Progenitor cell of endocrine pancreas (in vitro differentiated cells): ENCODE measurements at places on chromosomes 5 and 9.
A peak's percentile ranks its signal among the peaks of the same experiment; 100 is the strongest.

DNA sequence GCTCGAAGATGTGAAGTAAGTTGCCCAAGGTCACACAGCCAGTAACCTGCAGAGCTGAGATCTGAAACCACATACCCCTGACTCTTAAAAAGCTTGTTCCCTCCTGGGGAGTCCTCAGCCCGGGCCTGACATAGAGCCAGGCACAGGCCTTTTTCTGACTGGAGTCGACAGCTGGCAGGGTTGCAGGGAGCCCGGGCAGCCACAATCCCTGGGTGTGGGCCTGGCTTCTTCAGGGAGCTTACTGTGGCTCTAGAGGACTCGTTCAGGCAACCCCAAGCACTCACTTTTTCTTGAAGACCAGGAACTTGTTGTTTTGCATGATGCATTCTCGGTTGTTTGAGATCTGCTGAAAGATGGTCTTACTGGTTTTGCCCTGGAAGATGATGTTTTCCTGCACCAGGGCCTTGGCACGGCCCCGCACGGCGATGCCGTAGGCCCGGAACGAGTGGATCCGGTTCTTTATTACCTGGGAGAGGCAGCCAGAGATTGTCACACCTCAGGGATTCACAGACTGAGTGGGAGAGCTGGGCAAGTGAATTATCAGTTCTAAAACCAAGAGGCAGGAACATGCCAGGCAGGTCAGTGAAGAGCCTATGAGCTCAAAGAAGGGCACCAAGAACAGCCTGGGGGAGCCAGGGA lies 30.0 kb downstream of the POLR1E start:
- no peak for DNase-seq

DNA sequence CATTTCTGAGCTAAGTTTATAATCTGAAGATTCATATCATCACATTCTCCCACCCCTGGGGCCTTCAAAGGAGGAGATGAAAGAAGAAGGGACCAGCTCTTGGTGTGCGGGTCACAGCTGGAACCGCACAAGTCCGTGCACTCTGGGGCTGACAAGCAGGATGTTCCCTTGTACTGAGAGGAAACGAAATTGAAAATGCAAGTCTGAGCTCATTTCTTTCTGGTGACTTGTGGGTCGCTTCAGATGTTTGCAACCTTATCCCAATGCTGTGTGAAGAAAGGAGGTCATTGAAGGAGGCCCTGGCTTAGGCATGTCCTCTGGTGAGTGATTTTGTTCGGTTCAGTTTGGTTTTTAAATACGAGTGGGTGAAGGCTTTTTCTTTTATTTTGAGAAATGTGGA lies 59.6 kb downstream of the C9orf152 start:
- DNase-seq: no peak

DNA sequence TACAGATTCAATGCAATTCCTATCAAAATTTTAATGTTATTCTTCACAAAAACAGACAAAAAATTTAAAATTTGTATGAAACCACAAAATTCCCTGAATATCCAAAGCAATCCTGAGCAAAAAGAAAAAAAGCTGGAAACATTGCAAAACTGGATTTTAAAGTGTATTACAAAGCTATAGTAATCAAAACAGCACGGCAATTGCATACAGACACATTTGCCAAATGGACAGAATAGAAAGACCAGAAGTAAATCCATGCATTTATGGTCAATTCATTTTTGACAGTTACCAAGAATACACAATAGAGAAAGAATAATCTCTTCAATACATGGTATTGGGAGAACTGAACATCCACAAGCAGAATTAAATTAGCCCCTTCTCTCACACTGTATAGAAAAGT lies 110.5 kb downstream of the TMEM232 start:
- no peak for DNase-seq

- no peak for DNase-seq
Measured at GRCh38 chr5:16505140-16505891, 39.7 kb upstream of the ZNF622 start.

DNA sequence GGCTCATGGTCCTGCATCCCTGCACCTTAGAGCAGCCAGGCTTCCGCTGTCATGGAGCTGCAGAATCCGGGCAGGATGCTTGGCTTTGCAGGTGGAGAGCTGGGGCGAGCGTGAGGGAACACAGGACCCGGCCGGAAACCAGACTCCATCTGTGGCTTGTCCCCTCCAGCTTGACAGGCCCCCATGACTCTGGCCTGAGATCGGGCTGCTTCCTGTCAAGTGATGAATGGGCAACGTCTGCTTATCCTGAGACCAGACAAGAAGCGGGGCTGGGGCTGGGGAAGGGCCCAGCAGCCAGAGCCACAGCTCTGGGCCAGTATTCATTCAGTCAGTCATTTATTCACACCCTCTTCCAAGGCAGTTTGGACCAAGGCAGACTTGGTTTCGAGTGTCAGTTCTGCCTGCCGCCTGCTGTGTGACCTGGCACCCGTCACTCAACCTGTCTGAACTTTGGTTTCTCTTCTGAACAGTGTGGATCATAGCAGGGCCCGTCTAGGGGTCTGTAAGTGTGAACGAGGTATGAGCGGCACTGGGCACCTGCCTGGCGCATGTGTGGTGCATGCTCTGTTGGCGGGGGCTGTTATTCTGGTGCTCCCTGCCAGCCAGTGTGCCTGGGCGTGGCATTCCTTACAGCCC lies 37.5 kb downstream of the NEK6 start:
- no peak for DNase-seq

- DNase-seq: no peak
Measured at GRCh38 chr9:120579139-120580050, 572 bp downstream of the CDK5RAP2 start.

GRCh38 chr9:136219276-136219675 lies 14.3 kb upstream of the LHX3 start:
- DNase-seq: no peak

GRCh38 chr9:130482463-130482862 lies 37.7 kb downstream of the ASS1 start:
- DNase-seq: no peak

DNA sequence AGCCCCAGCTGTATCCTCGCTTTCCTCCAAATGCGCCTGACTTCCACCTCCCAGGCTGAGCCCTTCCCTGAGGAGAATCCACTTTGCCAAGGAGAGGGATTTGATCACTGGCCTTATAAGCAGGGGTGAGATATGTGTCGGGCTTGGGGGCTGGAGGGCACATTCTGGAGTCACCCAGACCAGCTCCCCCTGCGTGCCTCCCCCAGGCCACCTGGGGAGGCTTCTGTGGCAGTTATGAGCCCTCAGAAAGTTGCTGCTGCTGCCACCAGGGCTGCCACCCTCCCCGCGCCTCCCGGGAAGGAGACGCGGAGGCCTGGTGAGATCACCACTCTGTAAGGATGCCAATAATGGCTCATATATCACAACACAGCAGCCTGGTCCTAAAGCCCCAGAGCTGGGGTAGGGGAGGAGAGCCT lies 211.5 kb downstream of the PAPPA start:
- no peak for DNase-seq

DNA sequence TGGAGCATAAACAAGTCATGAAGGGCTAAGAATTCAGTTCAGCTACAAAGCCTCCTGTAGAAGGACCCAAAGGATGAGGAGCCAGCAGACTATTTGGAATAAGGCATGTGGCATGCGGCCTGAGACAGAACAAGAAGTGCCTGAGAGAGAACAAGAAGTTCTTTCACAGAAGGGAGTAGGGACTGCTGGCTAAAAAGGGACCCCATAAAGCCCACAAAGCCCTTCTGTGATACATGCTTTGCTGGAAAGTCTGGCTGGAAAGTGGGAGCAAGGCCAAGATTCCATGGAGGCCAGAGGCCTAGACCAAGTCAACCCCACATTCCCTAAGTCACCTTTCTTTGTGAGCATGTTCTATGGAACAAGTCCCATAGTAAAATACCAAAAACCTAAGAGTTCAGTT lies 35.9 kb upstream of the UBAP2 start:
- no peak for DNase-seq

DNA sequence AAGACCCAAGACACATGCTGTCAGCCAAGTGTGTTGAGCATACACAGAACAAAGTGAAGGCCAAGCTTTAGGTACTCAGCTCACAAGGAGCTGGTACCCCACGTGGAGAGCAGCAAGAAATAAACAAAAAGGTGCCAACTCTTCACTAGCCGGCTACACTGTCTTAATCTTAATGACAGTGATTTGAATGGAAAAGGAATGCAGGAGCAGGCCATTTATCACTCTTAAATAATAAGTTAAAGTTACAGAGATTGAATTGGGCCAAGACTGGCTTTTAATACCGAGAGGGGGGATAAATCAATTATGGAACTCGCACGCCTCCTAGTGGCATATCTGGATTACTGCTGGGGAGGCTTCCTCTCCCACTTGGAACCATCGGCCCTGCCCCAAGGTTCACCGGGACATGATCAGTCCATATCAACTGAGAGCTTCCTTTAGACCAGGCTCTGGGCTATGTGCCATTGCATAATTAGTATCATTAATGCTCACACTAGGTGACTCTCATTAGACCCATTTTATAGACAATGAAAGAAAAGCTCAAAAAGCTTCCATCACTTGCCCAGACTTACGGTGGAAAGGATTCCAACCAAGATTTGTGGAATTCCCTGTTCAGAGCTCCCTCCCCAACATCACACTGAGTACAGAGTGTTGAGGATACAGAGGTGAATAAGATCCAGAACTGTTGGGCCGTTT lies 94.0 kb downstream of the ACTL7B start:
- DNase-seq: peak; percentile 24

- no peak for DNase-seq
Measured at GRCh38 chr9:76417394-76417793, 23.2 kb upstream of the RFK start.

DNA sequence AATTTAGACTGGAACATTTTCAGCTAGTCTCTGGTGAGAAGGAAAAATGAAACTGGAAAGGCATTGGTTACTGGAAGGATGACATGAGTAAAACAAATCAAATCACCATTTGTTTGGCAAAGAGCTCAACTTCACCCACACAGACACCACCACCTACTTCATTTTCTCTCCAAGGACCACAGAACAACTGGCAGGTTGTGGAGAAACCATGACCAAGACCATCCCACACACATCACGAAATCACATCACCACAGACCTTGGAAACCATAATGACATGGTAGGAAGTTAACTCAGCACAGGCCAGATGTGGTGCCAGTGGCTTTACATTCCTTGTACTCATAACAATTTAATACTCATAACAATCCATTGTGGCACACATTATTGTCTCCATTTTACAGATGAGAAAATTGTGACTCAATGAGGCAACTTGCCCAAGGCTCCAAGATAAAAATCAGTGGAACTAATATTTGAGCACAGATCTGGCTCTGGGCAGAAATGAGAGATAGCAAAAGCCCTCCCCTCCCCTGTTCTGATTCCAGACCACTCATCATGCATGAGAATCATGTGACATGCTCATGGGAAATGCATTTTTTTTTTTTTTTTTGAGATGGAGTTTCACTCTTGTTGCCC lies 7.5 kb downstream of the OR1K1 start:
- DNase-seq: no peak

- no peak for DNase-seq
Measured at GRCh38 chr5:150751096-150751891, 7.5 kb downstream of the DCTN4 start.

GRCh38 chr9:109182940-109183798 lies 16.1 kb upstream of the FRRS1L start:
- no peak for DNase-seq

- no peak for DNase-seq
Measured at GRCh38 chr9:10704720-10705119, 91.9 kb upstream of the PTPRD start.

DNA sequence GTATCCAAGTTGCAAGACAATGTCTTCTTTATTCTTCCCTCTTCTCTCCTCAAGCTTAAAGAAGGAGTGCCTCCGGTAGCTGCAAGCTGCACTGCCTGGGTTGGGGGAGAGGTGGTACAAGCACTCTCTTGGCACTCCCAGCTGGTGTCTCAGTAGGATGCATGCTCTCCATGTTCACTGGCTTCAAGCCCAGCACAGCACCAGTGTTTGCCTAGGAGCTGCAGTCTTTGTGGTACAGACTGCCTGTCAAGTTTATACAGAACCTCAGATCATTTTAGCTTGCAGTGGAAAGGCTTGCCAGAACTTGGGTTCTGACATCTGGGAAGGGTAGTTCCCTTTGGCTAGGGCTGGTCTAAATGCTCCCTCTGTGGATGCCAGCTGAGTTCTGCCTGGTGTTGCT lies 505.6 kb downstream of the MAN2A1 start:
- no peak for DNase-seq

DNA sequence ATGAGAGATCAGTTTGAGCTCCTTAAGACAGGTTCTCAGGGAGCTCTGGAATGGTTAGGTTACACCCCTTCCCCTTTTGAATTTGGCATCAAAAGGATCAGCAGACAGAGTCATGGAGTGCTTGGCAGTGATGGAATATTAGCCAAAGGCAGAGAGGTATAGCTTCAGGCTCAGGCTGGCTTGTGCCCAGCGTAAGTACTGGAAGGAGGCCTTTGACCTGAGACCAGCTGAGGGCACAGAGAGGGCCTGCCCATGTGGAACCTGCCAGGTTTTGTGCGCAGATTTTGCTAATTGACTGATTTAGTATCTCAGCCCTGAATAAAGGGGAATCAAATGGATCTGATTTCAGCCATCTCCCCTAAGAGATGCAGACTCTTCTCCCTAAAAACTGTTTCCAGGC lies 81.5 kb downstream of the RGS3 start:
- DNase-seq: no peak

DNA sequence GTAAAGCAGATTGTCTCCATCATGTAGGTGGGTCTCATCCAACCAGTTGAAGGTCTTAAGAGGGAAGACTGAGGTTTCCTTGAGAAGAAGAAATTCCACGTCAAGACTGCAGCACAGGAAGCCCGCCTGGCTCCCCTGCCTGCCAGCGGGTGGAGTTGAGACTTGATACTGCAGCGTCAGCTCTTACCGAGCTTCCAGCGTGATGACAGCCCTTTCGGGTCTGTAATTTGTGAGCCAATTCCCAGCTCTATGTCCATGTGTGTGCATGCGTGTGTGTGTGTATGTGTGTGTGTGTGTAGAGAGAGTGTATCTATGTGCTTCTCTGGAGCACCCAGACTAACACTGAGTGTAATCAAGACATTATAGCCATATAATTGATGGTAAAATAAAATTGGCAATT lies 379.7 kb upstream of the IRX2 start:
- DNase-seq: no peak

DNA sequence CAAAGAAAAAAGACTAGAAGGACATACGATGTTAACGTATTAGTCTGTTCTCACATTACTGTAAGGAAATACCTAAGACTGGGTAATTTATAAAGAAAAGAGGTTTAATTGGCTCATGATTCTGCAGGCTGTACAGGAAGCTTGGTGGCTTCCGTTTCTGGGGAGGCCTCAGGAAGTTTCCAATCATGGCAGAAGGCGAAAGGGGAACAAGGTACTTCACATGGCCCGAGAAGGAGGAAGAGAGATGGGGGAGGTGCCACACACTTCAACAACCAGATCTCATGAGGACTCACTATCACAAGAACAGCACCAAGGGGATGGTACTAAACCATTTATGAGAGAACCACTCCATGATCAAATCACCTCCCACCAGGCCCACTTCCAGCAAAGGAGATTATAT lies 110.1 kb downstream of the CARTPT start:
- DNase-seq: no peak

DNA sequence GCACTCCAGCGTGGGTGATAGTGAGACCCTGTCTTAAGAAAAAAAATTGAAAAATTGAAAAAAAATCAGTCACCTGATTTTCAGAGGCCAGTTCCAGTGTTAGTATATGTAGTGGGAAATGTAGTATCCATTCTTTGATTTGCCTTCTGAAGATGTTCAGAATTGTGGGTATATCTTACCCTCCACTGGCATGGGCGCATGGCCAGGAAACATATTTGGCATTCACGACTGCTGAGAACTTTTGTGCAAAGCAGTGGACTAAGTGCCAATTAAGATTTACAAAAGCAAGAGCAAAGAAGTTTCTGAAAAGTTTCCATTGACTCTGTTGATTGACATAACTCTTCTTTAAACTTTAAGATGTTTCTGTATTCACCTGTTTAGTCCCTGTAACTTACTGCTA lies 2.4 kb downstream of the CAVIN4 start:
- DNase-seq: no peak
